Brain (organoid and tissue), 16 donors: ENCODE measurements at places on chromosomes 2 and 18. TPM values are rescaled to one million over a fixed set of nuclear protein-coding genes. Genes with fewer than 3 reads are reported as not detected.

Gene POTEI
- not detected for polyA plus RNA-seq

Gene CRYBA2
- polyA plus RNA-seq: 9.1 TPM

Gene IL18RAP
- not detected for polyA plus RNA-seq

Gene ANKMY1
- polyA plus RNA-seq: 7.0 TPM

Gene CYS1
- polyA plus RNA-seq: 1.7 TPM

Gene ANKRD62
- polyA plus RNA-seq: not detected

Gene RGPD3
- polyA plus RNA-seq: not detected

Gene RAB17
- 7.5 TPM for polyA plus RNA-seq

Gene MRPL30
- 31.9 TPM for polyA plus RNA-seq

Gene SCN1A
- 1.0 TPM for polyA plus RNA-seq

Gene SOX11
- 14.3 TPM for polyA plus RNA-seq

Gene REG3G
- polyA plus RNA-seq: not detected

Gene SERPINB3
- polyA plus RNA-seq: not detected

Gene MLPH
- polyA plus RNA-seq: 2.8 TPM

Gene KLHL41
- polyA plus RNA-seq: 0.29 TPM

Gene GPR39
- not detected for polyA plus RNA-seq

Gene OTOS
- polyA plus RNA-seq: 3.5 TPM
